Astrocyte of the hippocampus (primary cell): ENCODE measurements at places on chromosomes 5 and 9.

DNA sequence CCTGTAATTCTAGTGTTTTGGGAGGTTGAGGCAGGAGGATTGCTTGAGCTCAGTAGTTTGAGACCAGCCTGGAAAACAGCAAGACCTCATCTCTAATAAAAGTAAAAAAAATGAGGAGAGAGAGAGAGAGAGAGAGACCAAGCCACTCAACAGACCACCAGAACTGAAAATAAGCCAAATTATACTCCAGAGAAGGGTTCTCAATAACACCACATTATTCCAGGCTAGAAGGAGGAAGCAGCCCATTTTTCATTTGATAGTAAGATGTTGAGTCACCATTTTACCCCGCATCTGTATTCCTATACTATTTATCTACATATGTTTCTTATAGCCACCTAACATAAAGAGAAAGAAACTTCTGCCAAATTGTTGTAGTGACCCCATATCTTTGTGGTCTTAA is 134.8 kb downstream of the PCSK5 start:
- DNase-seq: no peak

GRCh38 chr5:135076051-135076491 is 42.0 kb upstream of the PITX1 start:
- DNase-seq: peak; percentile 56

GRCh38 chr9:14529054-14529453 is 164.2 kb downstream of the ZDHHC21 start:
- DNase-seq: no peak

DNA sequence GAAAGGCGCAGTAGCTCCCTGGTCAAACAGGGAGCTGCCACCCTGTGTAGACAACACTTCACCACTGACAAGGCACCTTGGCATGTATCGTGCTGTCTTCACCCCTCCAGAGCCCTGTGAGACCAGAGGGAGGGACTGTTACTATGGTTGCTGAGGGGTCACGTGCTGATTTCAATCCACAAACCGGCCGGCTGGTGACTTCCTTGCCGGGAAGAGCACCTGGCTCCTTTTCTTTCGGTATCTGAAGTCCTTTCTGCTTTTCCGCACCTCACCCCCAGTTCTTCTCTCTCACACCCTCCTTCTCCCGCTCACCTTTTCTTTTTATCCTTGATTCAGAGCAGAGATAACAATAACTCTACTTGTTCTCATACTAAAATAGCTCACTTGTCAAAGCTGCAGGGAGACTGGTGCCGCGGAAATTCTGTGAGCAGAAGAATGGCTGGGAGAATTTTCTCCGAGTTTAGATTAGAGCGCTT is 327.2 kb downstream of the ZSWIM6 start:
- no peak for DNase-seq

- no peak for DNase-seq
Observed at GRCh38 chr9:99049641-99050040, 55.3 kb upstream of the TGFBR1 start.
